ENCODE measurements at places on chromosomes 6 and 20.

- DNase-seq, result no peak
These were observed 8.8 kb upstream of the THBD start for GRCh38 chr20:23058240-23058639.

GRCh38 chr6:140897804-140898573 lies 1234.7 kb upstream of the GJE1 start:
- no peak for DNase-seq

DNA sequence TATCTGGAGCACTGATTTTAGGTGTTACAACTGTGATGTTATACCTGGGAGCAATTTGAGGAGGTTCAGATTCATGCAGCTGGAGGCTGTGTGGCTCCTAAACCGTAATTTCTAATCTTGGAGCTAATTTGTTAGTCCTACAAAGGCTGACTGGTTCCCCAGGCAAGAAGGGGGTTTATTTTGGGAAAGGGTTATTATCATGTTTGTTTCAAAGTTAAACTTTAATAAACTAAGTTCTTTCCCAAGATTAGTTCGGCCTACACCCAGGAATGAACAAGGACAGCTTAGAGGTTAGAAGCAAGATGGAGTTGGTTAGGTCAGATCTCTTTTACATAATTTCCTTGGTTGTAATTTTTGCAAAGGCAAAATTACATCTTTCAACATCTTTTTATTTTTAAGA lies 135.8 kb downstream of the MYO6 start:
- DNase-seq, result no peak

DNA sequence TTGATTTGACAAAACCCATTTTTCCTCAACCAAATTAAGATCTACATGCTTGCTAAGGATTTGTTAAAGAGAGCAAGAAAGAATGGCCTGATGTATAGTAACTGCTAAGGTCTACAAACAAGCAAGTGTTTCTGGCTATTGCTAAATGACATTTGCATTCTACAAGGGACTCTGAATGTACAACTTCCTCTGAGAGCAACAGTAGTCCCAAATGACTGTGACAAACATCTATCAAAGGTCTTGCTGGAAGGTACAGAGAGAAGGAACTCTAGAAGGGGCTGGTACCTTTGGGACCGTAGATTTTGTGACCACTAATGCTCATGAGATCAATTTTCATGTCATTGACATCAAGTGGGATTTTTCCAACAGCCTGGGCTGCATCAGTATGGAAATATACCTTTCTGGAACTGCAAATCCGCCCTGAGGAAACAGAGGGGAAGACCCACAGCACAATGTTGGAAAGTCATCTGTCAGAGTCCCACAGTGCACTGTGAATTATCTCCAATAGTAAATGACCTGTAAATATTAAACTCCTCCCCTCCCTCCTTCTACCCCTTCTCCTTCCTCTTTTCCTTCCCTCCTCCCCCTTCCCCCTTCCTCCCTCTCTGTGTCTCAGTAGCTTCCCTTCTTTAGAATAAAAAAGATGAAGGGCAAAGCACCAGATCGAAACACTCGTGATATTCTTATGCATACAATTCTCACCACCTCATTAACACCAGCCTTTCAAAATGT lies 15.9 kb upstream of the CPNE1 start:
- DNase-seq, result no peak

GRCh38 chr6:149887343-149887742 lies 10.6 kb downstream of the RAET1E start:
- DNase-seq, result no peak

- no peak for DNase-seq
These were observed 103.6 kb upstream of the SGK1 start for GRCh38 chr6:134421501-134421900.

DNA sequence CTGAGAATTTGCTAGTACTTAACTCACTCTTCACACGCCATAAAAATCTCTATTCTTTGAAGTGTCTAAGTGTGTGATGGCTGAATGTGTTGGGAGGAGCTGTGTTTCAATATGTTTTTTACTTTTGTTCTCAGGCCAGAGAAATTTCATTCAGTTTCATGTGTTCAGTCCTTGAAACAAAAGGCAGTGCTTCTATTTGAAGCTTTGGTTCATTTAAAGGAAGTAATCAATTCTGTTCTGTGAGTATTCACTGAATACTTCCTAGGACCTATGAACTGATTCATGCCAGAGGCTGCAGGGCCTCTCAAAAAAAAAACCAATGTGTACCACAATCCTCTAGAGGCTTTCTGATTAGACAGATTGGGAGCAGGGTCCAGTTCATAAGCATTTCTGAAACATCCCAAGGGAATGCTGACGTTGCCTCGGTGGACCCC lies 12.4 kb upstream of the F13A1 start:
- no peak for DNase-seq

DNA sequence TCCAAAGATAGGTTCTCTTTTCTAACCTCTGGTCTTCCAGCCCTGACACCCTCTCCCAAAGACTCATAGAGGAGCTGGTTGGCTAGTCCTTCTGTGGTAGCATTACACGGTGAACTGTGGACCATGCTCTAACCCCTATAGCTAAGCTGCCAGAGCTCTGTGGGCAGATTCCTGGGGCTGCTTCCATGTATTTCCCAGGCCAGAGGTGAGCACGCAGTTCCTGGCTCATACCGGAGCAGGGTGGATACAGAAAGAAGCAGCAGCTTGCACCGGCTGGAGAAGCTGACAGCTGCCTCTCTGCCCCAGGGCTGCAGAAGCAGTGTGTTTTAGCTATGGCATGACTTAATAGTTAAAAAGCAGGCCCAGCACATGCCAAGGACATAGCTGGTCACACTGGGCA lies 84.1 kb upstream of the FOXP4 start:
- no peak for DNase-seq

Measured in CD4-positive, alpha-beta T cell treated with Interleukin-4 for 1 hour (primary cell).